Stimulated activated CD8-positive, alpha-beta memory T cell treated with anti-CD3 and anti-CD28 coated beads, Interleukin-15, amount 100 ng/mL, for 4 hours (primary cell): ENCODE measurements at places on chromosomes 5 and 9.

GRCh38 chr5:57325678-57326397 is 152.0 kb downstream of the GPBP1 start:
- no peak for DNase-seq

- no peak for DNase-seq
Measured at GRCh38 chr5:73376618-73377170, 71.9 kb downstream of the FOXD1 start.

- no peak for DNase-seq
Measured at GRCh38 chr5:166062719-166063118, 2228.7 kb upstream of the WWC1 start.

- no peak for DNase-seq
Measured at GRCh38 chr9:75017378-75017777, 10.7 kb downstream of the CARNMT1 start.

- DNase-seq, result no peak
Measured at GRCh38 chr5:43851741-43852140, 248.8 kb downstream of the NNT start.

- no peak for DNase-seq
Measured at GRCh38 chr5:152560512-152561137, 155.5 kb upstream of the NMUR2 start.

DNA sequence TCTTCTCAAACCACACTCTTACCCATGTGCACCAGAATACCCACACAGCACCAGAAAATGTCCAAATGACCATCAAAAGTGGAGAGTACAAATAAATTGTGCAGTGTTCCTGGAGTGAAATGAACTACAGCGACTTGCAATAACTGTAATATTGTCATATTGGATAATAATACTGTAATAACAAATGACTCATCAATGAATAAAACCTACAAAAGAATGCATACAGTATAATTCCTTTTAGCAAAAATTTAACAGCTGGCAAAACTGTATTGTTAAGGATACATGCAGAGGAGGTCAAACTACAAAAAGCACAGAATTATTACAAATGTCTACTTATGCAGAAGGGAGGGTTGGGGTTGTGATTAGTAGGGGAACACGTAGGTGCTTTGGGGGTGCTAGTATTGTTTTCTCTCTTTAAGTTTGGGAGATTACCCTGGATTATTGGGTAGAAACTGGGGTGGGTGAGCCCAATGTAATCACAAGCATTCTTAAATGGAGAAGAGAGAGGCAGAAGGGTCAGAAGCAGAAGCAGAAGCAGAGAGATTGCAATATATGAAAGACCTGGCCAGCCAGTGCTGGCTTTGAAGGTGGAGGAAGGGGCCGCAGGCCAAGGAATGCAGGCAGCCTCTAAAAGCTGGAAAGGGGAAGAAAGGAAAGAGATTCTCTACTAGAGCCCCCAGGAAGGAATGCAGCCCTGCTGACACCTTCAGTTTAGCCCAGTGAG is 21.8 kb downstream of the IRF1 start:
- no peak for DNase-seq

- no peak for DNase-seq
Measured at GRCh38 chr5:29993286-29993685, 1200.2 kb upstream of the CDH6 start.
